ENCODE measurements at places on chromosomes 7 and 10.

DNA sequence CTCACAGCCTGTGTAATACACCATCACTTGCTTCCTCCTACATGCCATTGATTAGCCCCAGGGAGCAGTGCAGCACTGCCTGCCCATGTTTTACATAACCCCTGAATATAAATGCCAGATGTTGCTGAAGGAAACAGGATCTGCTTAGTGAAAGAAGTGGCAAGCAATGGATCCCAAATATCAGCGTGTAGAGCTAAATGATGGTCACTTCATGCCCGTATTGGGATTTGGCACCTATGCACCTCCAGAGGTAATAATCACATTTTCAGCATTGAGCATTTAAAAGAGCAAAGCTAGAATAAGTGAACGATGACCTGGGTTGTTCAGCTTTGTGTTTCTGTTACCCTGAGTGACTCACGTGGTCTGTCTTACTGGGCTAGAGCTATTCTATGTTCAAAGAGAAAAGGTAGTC lies at the start of gene AKR1C4:
Gene AKR1C4, plus strand, starts transcription at position 136 of the 412 bp plus-strand sequence. Its CDS starts 31 bp downstream, at position 167.
- no peak for DNase-seq

GRCh38 chr7:55181762-55182161 lies 162.9 kb downstream of the EGFR start:
- DNase-seq = no peak

DNA sequence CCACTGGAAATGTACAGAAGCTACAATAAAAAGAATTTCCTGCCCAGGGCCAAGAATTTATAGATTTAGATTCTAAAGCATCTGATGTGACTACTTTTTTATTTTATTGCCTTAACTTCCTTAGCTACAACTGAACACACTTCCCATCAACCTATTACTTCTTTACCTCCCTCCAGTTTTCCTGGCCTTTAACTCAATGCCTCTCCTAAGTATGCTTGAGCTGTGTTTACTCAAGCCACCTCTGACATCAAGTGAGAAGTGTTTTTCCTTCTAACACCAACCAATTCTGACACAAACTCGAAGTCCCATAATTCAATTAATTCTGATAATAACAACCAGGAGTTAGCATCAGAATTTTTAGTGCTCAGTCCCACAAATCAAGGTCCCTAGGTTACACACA lies 170.0 kb downstream of the IMMP2L start:
- no peak for DNase-seq

GRCh38 chr10:132156382-132156781 lies 30.4 kb upstream of the DPYSL4 start:
- no peak for DNase-seq

- no peak for DNase-seq
Measured at GRCh38 chr7:47304727-47305719, 276.9 kb downstream of the TNS3 start.

GRCh38 chr10:4704034-4704545 lies 121.9 kb upstream of the AKR1E2 start:
- peak; percentile 99 for DNase-seq

DNA sequence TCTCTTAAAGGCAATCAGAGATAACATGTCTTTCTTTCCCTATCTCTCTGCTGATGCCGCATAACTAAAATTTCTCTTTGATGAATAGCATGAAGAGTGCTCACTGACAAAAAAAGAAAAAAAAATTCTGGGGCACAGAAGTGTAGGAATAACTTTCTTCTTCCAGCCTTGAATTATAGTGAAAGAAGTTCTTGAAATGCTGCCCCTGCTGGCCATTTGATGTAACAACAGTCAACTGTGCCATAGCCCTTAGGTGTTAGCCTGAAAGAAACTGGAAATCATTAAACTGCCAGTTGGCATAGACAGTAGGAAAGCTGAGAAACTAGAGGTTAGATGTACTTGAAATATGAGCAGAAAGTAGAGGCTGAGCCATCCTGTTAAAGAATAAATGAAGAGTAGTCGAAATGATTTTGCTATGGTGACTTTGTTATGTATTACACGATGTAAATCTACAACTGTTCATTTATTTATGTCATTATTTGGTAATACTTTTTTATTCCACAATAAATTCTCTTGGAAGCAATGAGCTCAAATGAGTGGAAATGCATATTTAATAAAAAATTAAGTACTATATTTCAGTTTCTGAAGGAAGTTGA lies 48.3 kb upstream of the FAM171A1 start:
- peak; percentile 20 for DNase-seq

GRCh38 chr7:137342265-137342664 lies 1.3 kb downstream of the PTN start:
- DNase-seq = no peak

GRCh38 chr7:128869138-128869943 lies 6.7 kb downstream of the ATP6V1F start:
- DNase-seq = peak; percentile 36

DNA sequence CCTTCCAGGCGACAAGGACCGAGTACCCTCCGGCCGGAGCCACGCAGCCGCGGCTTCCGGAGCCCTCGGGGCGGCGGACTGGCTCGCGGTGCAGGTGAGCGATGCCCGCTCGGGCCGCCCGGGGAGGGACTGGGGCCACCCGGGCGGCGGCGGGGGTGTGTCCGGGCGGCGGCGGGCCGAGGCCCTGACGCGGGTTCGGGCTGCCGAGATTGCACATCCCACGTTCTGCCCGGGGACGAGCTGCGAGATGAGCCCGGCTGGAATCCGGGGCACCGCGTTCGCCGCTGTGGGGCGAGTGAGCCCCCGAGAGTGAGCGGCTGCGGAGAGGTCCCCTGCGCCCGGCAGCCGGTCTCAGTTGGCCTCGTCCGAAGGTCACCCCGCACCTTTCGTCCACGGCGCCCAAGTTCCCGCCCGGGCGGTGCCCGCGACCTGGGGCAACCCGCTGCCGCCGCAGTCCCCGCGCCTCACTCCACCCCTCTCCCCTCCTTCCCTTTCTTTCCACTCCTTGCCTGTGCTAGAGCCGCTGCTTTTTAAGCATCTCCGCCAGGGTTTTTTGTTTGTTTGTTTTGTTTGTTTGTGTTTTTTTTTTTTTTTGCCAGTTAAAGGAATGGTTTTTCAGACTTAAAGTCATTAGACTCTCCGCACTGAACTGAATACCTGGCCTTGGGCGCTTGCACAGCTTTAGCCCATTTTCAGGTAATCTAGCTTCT lies 515 bp downstream of the RALA start:
- DNase-seq = peak; percentile 29

- peak; percentile 84 for DNase-seq
Measured at GRCh38 chr10:119737823-119738222, 12.0 kb downstream of the INPP5F start.

- DNase-seq = no peak
Measured at GRCh38 chr10:81108516-81109199, 571.0 kb downstream of the SH2D4B start.

- DNase-seq = no peak
Measured at GRCh38 chr7:41691286-41692190, 11.4 kb downstream of the INHBA start.

GRCh38 chr10:71059943-71060342 lies 152.4 kb upstream of the UNC5B start:
- no peak for DNase-seq

DNA sequence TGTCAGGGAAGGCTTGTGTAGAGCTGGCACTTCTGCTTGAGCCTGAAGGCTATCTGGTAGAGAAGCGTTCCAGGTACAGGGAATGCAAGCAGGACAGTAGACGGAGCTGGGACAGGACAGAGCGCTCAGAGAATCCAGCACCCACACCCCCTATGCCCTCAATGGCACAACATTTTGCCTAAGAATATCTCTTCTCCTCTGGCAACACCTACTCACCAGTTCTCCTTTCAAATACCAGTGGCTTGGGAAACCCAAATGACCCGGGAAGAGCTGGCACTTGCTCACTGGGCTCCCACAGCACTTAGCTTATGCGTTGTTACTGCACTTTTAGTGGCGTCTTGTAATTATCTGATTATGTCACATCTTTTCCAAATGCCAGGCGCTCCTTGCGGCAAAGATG lies 118.6 kb downstream of the RNF216 start:
- no peak for DNase-seq

GRCh38 chr7:24728503-24729364 lies 28.5 kb downstream of the GSDME start:
- DNase-seq = no peak

GRCh38 chr7:94288096-94288495 lies 106.6 kb upstream of the COL1A2 start:
- DNase-seq = no peak

GRCh38 chr7:69654849-69655707 lies 56.8 kb downstream of the AUTS2 start:
- DNase-seq = no peak

DNA sequence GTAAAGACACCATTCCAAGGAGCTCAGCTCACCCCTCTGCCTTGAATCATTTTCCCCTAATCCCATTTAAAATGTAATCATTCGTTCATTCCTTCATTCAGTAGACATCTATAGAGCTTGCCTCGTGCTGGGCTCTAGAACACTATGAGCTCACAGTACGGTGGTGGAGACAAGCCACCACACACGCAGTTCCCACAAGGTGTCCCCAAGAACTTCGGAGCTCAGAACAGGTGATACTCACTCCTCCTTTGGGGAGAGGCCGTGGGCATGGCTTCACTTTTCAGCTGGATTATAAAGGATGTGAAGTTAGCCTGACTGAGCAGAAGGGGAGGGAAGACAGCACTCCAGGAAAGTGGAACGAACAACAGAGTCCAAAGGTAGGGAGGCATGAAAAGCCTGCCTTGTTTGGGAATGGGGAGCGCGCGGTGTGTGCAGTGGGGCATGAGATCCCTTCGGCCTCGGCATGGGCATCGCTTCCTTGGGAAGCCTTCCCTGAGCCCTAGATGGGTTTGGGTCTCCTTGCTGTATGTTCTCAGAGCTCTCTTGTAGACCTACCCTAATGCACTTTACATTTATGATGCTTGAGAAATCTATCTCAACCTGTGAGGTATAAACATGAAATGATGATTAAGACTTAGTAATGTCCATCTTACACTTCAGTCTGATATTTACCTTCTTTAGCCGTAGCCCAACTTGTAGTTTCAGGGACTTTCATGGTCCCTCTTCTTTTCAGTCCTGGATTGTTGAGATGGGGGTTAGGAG lies 809 bp upstream of the OGA start:
- DNase-seq = peak; percentile 25
